Breast epithelium (tissue), 4 donors: ENCODE measurements at places on chromosomes 6 and 20.

- no peak for DNase-seq
- no peaks in the 10 kb centered on the region for H3K4me1 ChIP-seq
- H3K4me3 ChIP-seq, result no peak overlapping the region
- no peak overlapping the region for H3K27ac ChIP-seq
- no peaks in the 10 kb centered on the region for H3K36me3 ChIP-seq
These were observed 1065.9 kb upstream of the CITED2 start for GRCh38 chr6:140440223-140440835.

DNA sequence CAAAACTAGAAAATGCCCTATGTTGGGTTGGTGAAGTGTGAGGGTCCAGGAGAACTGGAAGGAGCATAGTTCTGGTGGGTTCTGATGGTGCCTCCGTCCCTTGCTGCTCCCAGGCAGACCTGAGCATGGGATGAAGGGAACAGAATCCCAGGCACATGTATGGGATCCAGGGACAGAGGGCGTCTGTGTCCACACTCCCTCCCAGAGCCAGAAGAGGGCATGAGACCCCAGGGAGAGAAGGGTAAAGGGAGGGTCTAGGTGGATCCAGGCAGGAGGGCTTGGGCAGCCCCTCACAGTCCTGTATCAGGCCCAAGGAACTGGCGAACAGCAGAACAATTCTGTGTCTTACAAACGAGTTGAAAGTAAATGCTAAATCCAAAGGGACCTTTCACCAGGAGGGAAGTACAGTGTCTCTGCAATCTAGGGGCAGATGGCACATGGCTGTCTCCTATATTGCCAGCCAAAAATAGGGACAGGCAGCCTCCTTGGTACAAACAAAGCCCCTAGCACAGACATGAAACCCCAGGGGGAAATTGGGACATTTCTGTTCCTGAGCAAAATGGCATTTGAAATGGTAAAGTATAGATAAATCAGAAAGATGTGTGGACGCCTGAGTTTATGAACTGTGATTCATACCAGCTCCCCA is 2.5 kb upstream of the BPIFA1 start:
- no peak overlapping the region for H3K27ac ChIP-seq
- peaks cover 13% of the 10 kb centered on the region for H3K27me3 ChIP-seq
- no peak for DNase-seq

- no peak overlapping the region for H3K27ac ChIP-seq
- no peak for DNase-seq
- H3K4me1 ChIP-seq, result no peaks in the 10 kb centered on the region
- no peak overlapping the region for H3K4me3 ChIP-seq
- no peaks in the 10 kb centered on the region for H3K36me3 ChIP-seq
- no peaks in the 10 kb centered on the region for H3K27me3 ChIP-seq
These were observed 303.6 kb downstream of the TRDN start for GRCh38 chr6:123333000-123333756.

- peak overlapping the region; percentile 69 for H3K27ac ChIP-seq
- DNase-seq, result no peak
- H3K4me1 ChIP-seq, result peaks cover 10% of the 10 kb centered on the region
- H3K27me3 ChIP-seq, result no peaks in the 10 kb centered on the region
These were observed 28.8 kb upstream of the TULP4 start for GRCh38 chr6:158283304-158283980.

- H3K4me1 ChIP-seq, result no peaks in the 10 kb centered on the region
- no peak for DNase-seq
- H3K27ac ChIP-seq, result no peak overlapping the region
- no peak overlapping the region for H3K4me3 ChIP-seq
- H3K36me3 ChIP-seq, result no peaks in the 10 kb centered on the region
These were observed 8.6 kb downstream of the CMTR1 start for GRCh38 chr6:37441651-37442050.

DNA sequence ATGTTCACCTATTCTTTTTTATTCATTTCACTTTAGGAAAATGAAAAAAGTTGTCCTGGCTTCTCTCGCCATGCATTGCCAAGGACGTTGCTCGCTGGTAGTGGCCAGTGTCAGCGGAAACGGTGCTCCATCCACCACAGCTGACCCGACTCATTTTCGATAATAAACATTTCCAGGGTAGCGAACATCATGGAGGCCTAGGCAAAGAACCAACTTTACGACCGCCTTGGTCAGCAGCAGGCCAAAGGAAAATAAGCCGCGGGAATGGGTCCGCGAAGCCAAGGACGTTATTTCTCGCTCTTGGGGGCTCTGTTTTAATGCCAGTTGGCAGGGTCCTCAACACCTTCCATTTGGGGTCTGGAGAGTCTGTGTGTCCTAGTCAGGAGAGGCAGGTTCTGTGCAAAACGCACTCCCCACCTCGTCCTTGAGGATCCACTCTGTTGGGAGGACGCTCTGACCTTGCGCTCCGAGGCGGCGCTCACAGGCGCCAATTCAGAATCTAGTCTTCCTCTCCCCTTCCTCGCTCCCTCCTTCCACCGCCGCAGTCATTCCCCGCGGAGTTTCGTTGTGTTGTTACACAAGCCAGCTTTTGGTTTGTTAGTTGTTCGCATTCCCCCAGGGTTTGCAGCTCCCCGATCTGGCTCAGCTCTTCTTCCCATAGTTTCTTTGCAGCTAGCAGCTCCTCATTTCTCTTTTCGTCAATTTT is 4.1 kb upstream of the PAX1 start:
- no peaks in the 10 kb centered on the region for H3K27me3 ChIP-seq
- H3K4me1 ChIP-seq, result no peaks in the 10 kb centered on the region
- no peaks in the 10 kb centered on the region for H3K36me3 ChIP-seq
- no peak overlapping the region for H3K4me3 ChIP-seq
- DNase-seq, result no peak
- H3K27ac ChIP-seq, result no peak overlapping the region

DNA sequence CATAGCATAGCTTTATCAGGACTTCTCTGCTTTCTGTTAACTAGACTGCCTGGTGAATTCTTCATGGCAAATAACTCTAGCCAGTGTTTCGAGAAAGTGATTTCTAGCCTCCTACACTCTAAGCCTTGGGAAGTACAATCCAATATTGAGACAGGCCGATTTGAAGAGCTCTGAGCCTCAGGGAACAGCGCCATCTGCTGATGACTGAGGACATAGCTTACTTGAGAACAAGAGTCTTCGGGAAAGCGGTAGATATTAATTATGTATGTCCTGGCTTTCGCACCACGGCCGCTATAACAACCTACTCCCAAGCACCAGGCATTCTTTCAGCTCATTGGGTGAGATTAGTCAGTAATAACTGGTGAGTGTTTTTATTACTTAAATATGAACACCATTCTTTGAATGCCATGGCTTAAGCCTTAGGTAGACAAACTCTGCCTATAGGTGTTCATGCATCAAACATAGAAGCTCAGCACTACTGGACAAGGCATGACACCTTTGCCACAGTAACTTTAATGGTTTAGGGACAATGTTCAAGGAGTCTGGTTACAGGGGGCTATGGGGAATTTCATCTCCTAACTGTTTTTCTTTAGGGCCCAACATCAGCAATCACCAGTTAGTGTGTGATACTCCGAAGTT is 518.6 kb downstream of the BMP2 start:
- H3K27me3 ChIP-seq, result no peaks in the 10 kb centered on the region
- no peak overlapping the region for H3K4me3 ChIP-seq
- no peaks in the 10 kb centered on the region for H3K4me1 ChIP-seq
- no peak overlapping the region for H3K27ac ChIP-seq
- H3K36me3 ChIP-seq, result no peaks in the 10 kb centered on the region

DNA sequence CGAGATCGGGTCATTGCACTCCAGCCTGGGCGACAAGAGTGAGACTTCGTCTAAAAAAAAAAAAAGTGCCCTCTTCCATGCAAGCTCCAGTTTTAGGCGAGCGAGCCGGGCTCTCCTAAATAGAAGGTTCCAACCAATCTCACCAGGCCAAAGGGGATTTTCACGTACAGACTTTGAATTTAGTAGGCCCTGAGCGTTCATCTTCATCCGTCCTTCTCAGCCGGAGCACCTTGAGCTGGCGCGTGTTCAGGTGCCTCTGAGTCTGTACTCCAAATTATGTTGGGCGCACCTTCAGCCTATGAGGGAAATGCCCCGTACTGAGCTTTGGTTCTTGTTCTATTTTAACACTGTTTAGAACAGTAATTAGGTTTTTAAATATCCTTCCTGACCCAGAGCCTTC is 817 bp upstream of the TAP2 start:
- H3K27me3 ChIP-seq, result no peaks in the 10 kb centered on the region
- DNase-seq, result no peak
- no peak overlapping the region for H3K4me3 ChIP-seq
- no peaks in the 10 kb centered on the region for H3K4me1 ChIP-seq
- H3K27ac ChIP-seq, result peak overlapping the region; percentile 92

DNA sequence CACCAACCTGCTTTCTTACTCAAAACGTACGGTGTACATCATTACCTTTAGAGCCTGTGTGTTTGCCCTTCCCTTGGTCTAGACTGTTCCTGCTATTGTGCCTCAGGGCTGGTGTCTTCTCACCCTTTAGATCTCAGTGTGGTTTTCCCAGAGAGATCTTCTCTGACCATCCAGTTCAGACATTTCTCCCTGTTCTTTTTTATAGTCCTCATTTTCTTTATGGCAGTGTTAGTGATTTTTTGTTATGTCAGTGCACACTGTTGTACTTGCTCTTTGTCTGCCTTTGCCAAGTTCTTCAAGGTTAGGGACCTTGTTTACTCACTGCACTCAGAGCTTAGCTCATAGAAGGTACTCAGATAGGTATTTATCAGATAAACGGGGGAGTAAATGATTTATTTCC is 82.8 kb downstream of the ATRN start:
- no peak for DNase-seq
- H3K36me3 ChIP-seq, result no peaks in the 10 kb centered on the region

DNA sequence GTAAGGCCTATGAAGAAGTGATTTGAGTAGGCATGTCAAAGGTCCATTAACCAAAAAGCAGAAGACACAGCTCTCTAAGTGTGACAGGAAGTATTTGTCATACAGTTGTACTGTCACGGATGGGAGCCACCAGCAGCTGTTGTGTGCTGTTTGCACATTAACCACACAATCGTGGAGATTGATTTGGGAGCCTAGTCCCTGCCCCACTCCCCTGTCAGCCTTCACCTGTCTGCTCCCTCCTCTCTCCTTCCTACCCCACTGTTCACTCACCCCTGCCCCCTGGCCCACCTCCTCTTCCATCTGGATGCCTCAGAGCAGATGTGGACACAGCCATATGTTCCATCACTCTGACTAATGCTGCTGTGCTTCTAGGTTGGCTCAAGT is 124.7 kb upstream of the SPACA1 start:
- no peaks in the 10 kb centered on the region for H3K27me3 ChIP-seq
- H3K27ac ChIP-seq, result no peak overlapping the region
- H3K4me3 ChIP-seq, result no peak overlapping the region
- H3K36me3 ChIP-seq, result no peaks in the 10 kb centered on the region
- no peak for DNase-seq

GRCh38 chr20:50041246-50041873 is 58.6 kb downstream of the SNAI1 start:
- DNase-seq, result no peak
- no peaks in the 10 kb centered on the region for H3K36me3 ChIP-seq
- no peak overlapping the region for H3K4me3 ChIP-seq
- H3K4me1 ChIP-seq, result no peaks in the 10 kb centered on the region

- no peak for DNase-seq
- H3K27me3 ChIP-seq, result no peaks in the 10 kb centered on the region
- no peak overlapping the region for H3K4me3 ChIP-seq
- H3K36me3 ChIP-seq, result no peaks in the 10 kb centered on the region
These were observed 30.8 kb downstream of the FBXO5 start for GRCh38 chr6:152952045-152952444.

GRCh38 chr6:140464720-140465119 is 1090.3 kb upstream of the CITED2 start:
- DNase-seq, result no peak
- H3K27me3 ChIP-seq, result no peaks in the 10 kb centered on the region
- no peaks in the 10 kb centered on the region for H3K4me1 ChIP-seq

GRCh38 chr20:57525328-57526086 is 567 bp upstream of the CTCFL start:
- H3K36me3 ChIP-seq, result no peaks in the 10 kb centered on the region
- no peaks in the 10 kb centered on the region for H3K27me3 ChIP-seq
- no peak overlapping the region for H3K27ac ChIP-seq

- no peak for DNase-seq
- H3K27ac ChIP-seq, result no peak overlapping the region
- no peaks in the 10 kb centered on the region for H3K27me3 ChIP-seq
- no peak overlapping the region for H3K4me3 ChIP-seq
- no peaks in the 10 kb centered on the region for H3K36me3 ChIP-seq
These were observed 441.4 kb downstream of the BCKDHB start for GRCh38 chr6:80547827-80548226.

- no peak overlapping the region for H3K27ac ChIP-seq
- no peak for DNase-seq
- no peaks in the 10 kb centered on the region for H3K4me1 ChIP-seq
- H3K36me3 ChIP-seq, result no peaks in the 10 kb centered on the region
- no peak overlapping the region for H3K4me3 ChIP-seq
These were observed 303.1 kb downstream of the CDH26 start for GRCh38 chr20:60261333-60261732.

DNA sequence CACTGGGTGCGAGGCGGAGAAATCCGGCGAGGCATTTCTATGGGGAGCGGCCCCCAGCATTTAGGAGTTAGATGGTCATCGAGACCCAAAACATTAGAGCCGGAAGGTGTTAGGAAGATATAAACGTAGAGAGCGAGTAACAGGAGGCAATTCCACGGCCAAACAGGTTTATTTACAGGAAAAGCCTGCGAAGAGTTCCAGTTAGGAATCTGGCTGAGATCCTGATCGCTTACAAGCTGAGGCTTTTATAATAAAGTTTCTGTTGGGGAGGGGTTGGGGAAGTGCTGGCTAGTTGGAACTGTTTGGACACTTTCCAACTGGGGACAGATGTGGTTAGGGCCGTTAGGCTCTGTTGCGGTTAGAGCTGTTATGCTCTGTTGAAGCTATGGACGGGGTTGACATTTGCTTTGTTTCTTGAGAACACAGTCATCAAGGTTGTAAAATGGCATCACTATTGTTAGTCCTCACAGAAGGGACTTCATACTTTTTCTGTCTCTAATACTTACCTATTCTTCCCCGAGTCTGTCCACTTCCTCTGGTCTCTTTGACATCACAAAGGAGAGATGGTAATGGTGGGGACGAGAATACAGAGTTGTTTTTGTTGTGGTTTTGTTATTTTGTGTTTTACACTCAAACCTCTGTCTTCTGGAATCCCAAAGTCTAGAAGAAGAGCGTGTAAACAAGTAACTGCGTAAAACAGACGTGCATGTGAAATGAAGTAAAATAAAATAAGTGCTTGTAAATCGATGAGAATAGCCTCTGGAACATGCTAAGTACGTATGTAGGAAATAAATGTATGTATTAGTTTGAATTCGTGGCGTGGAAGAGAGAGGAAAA is 554 bp upstream of the ZSCAN31 start:
- peaks cover 5% of the 10 kb centered on the region for H3K4me1 ChIP-seq
- H3K27ac ChIP-seq, result peak overlapping the region; percentile 99
- no peak for DNase-seq
- H3K27me3 ChIP-seq, result no peaks in the 10 kb centered on the region

GRCh38 chr20:53725575-53725970 is 131.9 kb upstream of the ZNF217 start:
- no peak overlapping the region for H3K27ac ChIP-seq
- H3K4me1 ChIP-seq, result no peaks in the 10 kb centered on the region
- H3K4me3 ChIP-seq, result no peak overlapping the region
